ENCODE measurements at places on chromosomes 3 and 15.
A peak's percentile ranks its signal among the peaks of the same experiment; 100 is the strongest.

DNA sequence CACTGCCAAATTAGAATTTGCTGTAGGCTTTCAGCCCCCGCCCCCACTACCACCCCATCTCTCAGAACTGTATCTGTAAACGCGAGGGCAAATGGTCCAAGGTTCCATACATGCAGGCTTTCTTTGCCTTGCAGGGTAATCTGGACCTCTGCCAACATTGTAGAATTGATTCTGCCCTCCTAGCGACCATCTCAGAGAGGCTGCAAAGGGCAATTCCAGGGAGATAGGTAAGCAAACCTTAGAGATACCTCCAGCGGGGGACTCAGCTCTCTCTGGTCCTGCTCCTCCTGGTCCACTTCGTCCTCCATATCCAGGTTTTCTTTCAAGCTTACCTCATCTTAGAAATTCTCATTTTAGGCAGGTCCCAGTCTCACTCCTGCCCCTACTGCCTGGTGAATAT, 64.4 kb downstream of the SLMAP start:
- DNase-seq, result no peak

GRCh38 chr3:136008732-136009470, 43.4 kb downstream of the PPP2R3A start:
- no peak for DNase-seq

- no peak for DNase-seq
Observed at GRCh38 chr3:106117490-106117858, 248.7 kb upstream of the CBLB start.

GRCh38 chr15:34701536-34701935, 53.3 kb downstream of the GJD2 start:
- no peak for DNase-seq

GRCh38 chr15:76289582-76289981, 21.7 kb downstream of the ETFA start:
- no peak for DNase-seq

DNA sequence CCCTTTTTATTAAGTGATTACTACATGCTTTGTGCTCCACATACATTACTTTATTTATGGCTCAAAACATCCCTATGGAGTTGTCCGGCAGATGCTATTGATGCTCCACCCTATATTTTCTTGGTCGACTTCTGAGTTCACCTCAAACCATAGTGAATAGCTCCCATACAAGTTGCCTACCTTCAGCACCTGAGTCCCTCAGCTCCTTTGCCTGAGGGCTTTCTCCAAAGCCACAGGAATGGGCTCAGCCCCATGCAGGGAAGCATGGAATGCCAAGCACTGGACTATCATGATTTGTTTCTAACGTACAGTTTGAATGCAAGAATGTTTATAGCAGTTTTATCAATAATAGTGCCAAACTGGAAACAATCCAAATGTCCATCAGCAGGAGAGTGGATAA, 124.8 kb upstream of the TNIK start:
- DNase-seq, result no peak

- DNase-seq, result no peak
Observed at GRCh38 chr3:9582332-9582731, 28.7 kb upstream of the LHFPL4 start.

DNA sequence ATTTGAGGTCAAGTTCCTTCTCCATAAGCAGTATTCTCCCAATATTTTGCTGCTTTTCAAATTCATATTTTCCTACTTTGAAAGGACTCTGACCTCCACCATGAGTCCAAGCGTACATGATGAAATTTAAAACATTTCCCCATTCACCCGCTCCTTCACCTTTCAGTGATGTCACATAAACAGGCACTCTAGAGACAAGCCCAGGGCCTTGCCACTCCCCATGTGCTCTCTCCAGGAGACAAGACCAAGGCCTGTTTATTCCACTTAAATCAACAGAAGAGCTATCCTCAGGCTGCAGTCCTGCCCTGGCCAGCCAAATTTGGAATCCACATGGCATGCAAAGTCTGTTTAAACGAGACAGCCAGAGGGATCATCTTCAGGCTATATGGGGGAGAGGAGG, 161.5 kb downstream of the ARRDC4 start:
- DNase-seq, result no peak

DNA sequence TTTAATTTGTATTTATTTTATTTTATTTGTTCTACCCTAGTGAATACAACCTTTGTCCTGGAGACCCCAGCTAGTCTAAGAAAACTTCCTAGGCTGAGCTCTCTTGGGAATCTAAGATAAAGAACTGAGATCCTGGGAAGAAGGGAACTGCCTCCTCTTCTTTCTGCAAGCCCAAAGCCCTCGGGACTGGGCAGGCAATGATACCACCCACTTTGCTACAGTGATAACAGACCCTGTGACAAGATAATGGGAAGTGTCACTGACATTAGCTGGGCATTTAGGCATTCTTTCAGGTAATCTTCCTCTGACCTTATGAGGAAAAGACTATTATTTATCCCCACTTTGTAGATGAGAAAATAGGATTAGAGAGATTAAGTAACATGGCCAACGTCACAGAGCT, 15.1 kb downstream of the TYRO3 start:
- DNase-seq, result no peak

DNA sequence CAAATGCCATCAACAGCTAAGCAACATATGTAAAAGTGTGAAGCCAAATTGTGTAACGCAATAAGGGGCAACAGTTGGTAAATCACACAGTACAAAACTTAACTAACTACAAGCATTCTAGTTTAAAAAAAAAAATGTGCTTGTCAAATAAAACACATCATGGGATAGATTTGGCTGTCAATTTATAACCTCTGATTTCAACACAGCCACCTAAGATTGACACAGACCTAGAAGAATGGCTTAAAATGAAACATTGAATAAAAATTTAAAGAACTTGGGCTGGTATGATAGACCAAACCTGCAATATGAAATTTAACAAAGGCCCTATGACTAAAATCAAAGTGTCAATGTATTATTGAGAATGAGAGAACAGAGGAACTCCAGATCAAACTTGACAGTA, 148.4 kb downstream of the NR1I2 start:
- DNase-seq, result no peak

DNA sequence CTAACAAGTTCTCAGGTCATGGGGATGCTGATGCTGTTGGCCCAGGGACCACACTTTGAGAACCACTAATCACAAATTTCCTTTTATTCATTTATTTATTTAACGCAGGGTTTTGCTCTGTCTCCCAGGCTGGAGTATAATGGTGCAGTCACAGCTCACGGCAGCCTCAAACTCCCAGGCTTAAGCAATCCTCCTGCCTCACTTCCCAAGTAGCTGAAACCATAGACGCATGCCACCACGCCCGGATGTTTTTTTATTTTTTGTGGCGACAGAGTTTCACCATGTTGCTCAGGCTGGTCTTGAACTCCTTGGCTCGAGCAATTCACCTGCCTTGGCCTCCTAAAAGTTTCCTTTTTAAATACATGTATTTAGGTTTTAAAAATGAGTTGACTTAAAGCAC, 20.7 kb upstream of the ISLR2 start:
- no peak for DNase-seq

DNA sequence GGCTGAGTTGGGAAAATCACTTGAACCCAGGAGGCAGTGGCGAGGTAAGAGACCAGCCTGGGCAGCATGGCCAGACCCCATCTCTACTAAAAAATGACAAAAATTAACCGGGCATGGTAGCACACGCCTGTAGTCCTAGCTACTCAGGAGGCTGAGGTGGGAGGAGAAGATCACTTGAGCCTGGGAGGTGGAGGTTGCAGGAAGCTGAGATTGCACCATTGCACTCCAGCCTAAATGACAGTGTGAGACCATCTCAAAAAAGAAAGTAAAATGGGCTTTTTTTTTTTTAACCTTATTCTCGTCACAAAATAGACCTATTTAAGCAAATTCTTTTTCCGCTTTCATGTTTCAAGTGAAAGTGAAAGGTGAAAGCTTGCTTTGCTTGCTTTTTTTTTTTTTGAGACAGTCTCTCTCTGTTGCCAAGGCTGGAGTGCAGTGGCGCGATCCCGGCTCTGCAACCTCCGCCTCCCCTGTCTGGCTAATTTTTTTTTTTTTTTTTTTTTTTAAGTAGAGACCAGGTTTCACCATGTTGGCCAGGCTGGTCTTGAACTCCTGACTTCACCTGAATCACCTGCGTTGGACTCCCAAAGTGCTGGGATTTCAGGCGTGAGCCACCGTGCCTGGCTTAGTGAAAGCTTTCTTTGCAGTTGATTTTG, 3.6 kb downstream of the PDIA3 start:
- peak; percentile 80 for DNase-seq

DNA sequence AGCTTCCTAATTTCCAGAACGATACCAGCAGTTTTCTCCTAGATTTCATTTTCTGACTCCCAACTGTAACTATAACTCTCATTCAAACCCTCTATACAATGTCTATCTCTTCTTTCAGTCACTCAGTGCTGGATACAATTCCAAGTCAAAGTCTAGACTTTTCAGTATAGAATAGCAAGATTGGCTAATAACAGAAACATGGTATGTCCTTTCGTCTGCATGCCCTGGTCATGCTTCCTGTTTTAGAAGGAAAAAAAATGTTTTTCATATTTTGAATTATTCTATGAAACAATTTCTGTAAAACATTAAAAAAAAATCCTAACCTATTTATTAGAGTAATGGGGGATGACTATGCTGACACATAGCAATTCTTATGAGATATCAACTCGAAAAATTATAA, 180.0 kb downstream of the KCNAB1 start:
- DNase-seq, result no peak

DNA sequence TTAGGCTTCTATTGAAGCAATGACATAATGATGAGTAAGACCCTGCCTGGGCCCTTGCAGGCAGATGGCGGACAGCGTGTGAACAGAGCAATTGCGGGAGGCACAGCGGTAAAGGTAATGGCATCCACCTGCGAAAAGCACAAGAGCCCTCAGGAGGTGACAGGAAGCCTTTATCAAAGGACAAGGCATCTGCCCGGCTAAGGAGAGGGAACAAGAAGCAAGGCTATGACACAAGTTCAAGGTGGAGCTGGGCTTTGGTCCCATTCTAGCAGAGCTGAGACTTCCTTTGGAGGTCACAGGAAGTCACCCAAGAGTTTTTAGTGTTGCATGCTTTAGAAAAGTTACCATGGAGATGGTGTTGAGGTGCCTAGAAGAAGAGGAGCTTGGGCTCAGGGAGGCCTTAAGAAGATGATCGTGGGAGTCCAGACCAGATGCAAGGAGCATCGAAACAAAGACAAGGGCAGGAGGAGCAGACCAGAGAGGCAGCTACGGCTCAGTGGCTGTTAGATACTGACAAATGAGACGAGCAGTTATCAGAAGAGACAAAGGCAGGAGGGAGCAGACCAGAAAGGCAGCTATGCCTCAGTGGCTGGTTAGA, 34.5 kb downstream of the OSBPL10 start:
- no peak for DNase-seq

DNA sequence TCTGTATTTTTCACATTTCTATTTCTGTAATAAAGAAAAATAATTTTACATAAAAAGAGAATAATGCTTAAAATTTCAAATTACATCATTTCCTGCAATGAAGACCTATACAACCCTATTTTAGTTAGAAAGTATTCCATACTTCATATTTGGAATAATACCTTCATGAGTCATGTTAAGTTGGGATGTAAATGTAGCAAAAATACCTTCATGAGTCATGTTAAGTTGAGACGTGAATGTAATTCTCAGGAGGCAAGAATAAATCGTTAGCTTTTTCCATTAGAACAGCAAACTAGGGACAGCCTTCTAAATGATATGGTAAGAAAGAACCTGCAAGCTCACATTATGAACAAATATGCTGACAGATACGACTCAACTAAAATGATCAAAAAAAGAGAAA, 91.9 kb downstream of the NAALADL2 start:
- DNase-seq, result no peak

DNA sequence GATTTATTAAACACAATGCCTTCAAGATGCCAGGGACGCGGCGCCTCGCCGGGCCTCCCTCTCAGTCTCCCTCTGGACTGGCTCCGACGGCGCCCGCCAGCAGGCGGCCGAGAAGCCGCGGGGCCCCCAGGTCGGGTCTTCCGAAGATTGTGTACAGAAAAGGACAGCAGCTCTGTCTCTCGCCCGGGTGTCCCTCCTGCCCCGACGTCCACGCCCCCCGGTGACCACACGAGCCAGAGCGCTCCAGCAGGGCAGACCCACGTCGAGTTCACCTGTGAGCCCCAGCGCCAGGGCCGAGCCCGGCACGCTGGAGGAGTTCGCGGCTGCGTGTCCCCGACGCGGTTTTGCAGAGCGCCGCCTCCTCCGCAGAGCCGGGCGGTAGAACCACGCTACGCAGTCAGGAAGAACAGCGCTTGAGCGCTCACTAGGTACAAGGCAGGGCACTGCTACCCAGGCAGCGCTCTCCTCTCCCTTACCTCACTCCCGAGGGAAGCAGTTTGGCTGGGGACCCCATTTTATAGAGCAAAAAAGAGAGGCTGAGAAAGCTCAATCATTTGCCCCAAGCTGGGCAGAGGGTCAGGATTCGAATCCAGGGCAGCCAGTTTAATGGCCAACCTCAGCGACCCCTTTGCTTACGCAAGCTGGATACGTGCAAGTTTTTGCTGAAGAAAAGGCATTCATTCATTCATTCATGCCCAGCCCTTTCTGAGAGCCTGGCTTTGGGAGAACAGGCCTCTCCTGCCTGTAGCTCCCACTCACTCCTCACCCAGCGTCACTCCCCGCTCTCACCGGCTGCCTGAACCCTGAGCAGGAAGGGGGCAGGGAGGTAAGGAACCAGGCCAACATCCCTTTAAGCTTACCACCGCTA, 3.0 kb upstream of the TLE3 start:
- peak; percentile 76 for DNase-seq

GRCh38 chr3:118578559-118578958, 456.1 kb downstream of the IGSF11 start:
- no peak for DNase-seq

GRCh38 chr3:33071181-33071580, 25.8 kb downstream of the GLB1 start:
- peak; percentile 32 for DNase-seq

GRCh38 chr3:128546646-128547045, 53.6 kb upstream of the GATA2 start:
- DNase-seq, result no peak

DNA sequence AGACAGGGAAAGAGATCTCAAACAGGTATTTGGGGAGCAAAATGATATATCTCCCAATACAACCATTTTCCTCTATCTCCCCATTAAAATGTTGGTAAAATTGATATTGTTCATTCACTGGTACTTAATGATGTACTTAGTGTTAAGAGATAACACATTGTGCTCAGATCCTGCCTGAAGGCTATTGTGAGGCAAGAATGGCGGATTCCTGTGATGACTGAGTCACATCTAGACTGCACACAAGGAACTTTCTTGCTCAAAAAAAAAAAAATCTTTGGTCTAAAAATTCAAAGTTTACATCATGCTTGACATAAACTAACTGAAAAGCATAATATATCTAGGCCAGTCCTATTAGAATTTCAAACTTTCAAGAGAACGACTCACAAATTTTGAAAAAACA, 171.1 kb upstream of the TTC14 start:
- no peak for DNase-seq

DNA sequence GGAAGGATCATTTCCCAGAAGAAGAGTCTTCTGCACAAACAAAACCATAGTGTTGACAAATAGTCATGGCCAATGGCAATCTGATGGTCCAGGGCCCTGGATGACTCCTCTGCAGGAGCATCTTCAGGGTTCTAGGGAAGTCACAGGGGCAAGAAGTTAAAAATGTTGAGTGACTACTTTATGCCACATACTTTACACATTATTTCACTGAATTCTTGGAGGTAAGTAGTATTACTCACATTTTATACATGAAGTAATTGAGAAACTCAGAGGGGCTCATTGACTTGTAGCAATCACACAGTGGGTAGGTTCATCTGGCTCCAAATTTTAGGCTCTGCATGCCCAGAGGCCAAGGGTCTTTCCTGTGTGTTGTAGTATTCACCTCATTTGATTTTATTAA, 430.2 kb upstream of the MCTP2 start:
- DNase-seq, result no peak

- DNase-seq, result no peak
Observed at GRCh38 chr3:76657909-76658308, 382.0 kb upstream of the ROBO2 start.

All from CD4-positive, alpha-beta T cell treated with Interleukin-21 for 1 hour (primary cell).